Gastrocnemius medialis (tissue), 4 donors: ENCODE measurements at places on chromosomes 5 and 9.

DNA sequence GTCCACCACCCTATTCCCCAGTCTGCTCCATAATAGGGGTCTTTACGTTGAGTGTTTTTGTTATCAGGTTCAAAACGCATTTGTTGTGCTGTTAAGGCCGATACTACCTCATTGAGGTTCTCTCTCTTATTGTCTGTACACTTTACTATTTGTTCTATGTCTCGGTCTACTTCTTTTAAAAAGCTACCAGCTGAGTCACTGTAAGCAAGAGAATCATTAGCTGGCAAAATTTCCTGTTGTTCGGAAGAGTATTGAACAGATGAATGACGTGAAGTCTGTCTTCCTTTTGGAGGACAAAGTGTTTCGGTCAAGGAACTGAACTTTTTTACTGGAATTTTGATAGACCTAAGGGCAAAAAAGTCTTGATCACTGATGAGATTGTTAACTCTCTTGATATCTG is 10.3 kb downstream of the LYSMD3 start:
- no peak overlapping the region for H3K4me3 ChIP-seq
- H3K36me3 ChIP-seq = peaks cover 45% of the 10 kb centered on the region
- H3K4me1 ChIP-seq = no peaks in the 10 kb centered on the region

- H3K4me1 ChIP-seq = no peaks in the 10 kb centered on the region
- DNase-seq = no peak
- no peak overlapping the region for H3K27ac ChIP-seq
- no peaks in the 10 kb centered on the region for H3K36me3 ChIP-seq
- H3K4me3 ChIP-seq = no peak overlapping the region
Observed at GRCh38 chr5:121533814-121534213, 317.9 kb upstream of the FTMT start.

- no peak overlapping the region for H3K27ac ChIP-seq
- H3K4me1 ChIP-seq = no peaks in the 10 kb centered on the region
- H3K36me3 ChIP-seq = no peaks in the 10 kb centered on the region
- H3K27me3 ChIP-seq = no peaks in the 10 kb centered on the region
Observed at GRCh38 chr5:625516-625915, 13.4 kb downstream of the CEP72 start.

GRCh38 chr5:157594675-157595459 is 19.3 kb upstream of the ADAM19 start:
- H3K36me3 ChIP-seq = no peaks in the 10 kb centered on the region
- H3K4me1 ChIP-seq = no peaks in the 10 kb centered on the region
- no peaks in the 10 kb centered on the region for H3K27me3 ChIP-seq
- no peak overlapping the region for H3K27ac ChIP-seq

- H3K27me3 ChIP-seq = no peaks in the 10 kb centered on the region
- H3K4me3 ChIP-seq = no peak overlapping the region
- DNase-seq = peak; percentile 83
- peak overlapping the region; percentile 87 for H3K27ac ChIP-seq
- no peaks in the 10 kb centered on the region for H3K36me3 ChIP-seq
Observed at GRCh38 chr9:113536483-113537228, 73.1 kb downstream of the RGS3 start.

- DNase-seq = no peak
- no peak overlapping the region for H3K27ac ChIP-seq
Observed at GRCh38 chr5:137405393-137405792, 93.7 kb downstream of the SPOCK1 start.

GRCh38 chr5:132391870-132392269 is 22.4 kb downstream of the SLC22A5 start:
- H3K36me3 ChIP-seq = no peaks in the 10 kb centered on the region
- H3K27me3 ChIP-seq = no peaks in the 10 kb centered on the region
- no peak overlapping the region for H3K4me3 ChIP-seq
